Natural killer cell treated with Interleukin-12 subunit alpha and Interleukin-12 subunit beta and Interleukin-15 and Interleukin-18, amount 100 ng/mL, for 72 hours (primary cell): ENCODE measurements at places on chromosomes 7 and 10.

- no peak overlapping the region for H3K4me3 ChIP-seq
- H3K27ac ChIP-seq: no peak overlapping the region
- H3K27me3 ChIP-seq: no peaks in the 10 kb centered on the region
- no peak for DNase-seq
Measured at GRCh38 chr7:100786323-100786722, 41.0 kb downstream of the EPHB4 start.

GRCh38 chr10:98097616-98098015 is 36.8 kb upstream of the R3HCC1L start:
- no peaks in the 10 kb centered on the region for H3K4me1 ChIP-seq
- H3K36me3 ChIP-seq: no peaks in the 10 kb centered on the region
- no peak overlapping the region for H3K27ac ChIP-seq
- no peak overlapping the region for H3K4me3 ChIP-seq

DNA sequence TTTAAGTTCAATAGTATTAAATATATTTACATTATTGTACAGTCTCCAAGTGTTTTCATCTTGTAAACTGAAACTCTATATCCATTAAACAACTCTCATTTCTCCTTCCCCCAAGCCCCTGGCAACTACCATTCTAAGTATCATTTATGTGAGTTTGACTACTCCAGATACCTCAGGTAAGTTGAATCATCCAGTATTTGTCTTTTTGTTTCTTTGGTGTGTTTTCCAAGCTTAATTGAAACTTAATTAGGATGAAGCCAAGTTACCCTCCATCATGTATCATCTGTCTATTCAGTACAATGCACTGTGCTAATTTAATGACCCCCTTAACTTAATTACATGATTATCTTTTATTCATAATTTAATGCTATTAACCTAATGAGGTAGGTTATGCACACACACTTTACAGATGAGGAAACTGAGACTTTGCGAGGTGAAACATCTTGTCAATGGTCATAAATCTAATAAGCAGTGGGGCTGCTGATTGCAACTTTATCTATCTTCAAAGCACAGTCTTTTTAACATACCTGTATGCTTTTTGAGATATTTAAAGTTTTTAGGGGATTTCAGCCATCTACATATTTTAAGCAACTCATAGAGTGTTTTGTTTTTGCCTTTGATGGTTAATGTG is 663 bp downstream of the MACC1 start:
- no peak for DNase-seq
- H3K27me3 ChIP-seq: no peaks in the 10 kb centered on the region
- H3K27ac ChIP-seq: no peak overlapping the region
- H3K36me3 ChIP-seq: no peaks in the 10 kb centered on the region
- no peak overlapping the region for H3K4me3 ChIP-seq

GRCh38 chr7:22601003-22601402 is 101.0 kb upstream of the STEAP1B start:
- no peak for DNase-seq
- H3K4me1 ChIP-seq: peaks cover 17% of the 10 kb centered on the region
- peaks cover 13% of the 10 kb centered on the region for H3K27me3 ChIP-seq
- H3K4me3 ChIP-seq: peak overlapping the region; percentile 48
- peak overlapping the region; percentile 56 for H3K27ac ChIP-seq
